ENCODE measurements at places on chromosomes 7 and 10.

DNA sequence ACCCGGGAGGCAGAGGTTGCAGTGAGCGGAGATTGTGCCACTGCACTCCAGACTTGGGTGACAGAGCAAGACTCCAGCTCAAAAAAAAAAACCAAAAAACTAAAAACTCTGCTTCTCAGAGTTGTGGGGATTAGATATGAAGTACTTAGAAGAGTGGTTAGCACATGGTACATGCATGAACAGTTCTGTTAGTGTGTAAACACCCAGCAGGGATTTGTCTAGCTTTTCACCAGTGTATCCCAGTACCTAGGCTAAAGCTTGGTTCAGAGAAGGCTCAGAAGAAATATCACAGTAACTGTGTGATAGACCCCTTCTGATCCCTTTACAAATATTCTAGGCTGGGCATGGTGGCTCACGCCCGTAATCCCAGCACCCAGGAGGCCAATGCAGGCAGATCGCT is 9.5 kb downstream of the PPIA start:
- DNase-seq, result no peak

GRCh38 chr10:98299341-98299740 is 31.3 kb upstream of the LOXL4 start:
- DNase-seq, result no peak

DNA sequence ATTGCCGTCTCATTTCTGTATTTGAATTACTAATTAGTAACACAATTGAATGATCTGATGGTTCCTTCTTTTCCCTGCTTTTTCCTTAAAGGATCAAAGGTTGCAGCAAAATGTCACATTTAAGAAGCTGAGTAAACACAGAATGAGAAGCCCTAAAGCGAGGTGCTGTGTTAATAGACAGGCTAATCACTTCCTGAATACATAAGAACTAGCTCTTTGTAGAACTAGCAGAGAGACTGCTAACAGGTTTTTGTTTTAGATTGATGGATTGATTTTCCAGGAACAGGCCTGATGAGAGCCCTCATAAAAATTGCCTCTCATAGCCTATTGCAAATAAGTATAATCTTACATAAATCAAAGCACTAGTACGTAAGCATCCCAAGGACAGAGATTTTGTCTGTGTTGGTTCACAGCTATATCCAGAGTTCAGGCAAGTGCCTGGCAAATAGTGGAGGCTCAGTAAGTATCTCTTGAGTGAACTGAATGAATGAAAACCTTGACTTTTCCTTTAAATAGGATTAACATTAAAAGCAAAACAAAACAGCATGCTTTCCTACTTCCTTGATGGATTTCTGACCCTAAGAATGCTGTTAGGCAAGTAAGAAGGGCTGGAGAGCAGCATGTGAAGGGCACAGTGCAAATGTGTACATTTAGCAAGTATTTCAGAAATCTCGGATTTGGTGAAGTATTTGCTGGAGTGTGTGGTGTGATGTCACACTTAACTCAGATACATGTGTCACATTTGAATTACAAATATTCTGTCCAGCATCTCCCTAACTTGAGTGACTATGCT is 3.3 kb downstream of the TMEM229A start:
- DNase-seq, result no peak

DNA sequence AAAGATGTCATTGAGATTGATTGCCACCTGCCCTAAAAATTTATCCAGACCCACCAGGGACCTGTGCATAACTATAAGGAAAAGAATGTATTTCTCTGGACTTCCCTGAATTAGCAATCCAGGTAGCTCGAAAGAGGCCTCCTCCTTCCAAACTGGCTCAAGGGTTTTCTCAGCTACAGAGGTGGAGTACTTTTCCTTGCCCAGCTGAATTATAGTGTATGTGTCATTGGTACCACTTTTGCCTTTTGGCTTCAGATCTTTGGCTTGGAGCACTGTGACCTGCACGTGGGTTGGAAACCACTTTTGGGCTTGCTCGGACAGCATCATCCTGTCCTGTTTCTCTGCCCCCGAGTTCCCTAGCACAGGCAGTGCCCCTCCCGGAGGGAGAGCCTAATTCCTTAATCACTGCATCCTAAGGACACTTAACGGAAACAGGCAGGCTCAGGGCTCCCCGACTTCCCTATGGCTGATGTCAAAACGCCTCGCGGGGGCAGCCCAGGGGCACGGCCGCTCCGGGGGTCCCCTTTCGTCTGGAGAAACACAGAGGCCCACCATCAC is 825 bp downstream of the RAB11FIP2 start:
- DNase-seq, result no peak

GRCh38 chr10:77531441-77532001 is 106.1 kb downstream of the KCNMA1 start:
- no peak for DNase-seq

DNA sequence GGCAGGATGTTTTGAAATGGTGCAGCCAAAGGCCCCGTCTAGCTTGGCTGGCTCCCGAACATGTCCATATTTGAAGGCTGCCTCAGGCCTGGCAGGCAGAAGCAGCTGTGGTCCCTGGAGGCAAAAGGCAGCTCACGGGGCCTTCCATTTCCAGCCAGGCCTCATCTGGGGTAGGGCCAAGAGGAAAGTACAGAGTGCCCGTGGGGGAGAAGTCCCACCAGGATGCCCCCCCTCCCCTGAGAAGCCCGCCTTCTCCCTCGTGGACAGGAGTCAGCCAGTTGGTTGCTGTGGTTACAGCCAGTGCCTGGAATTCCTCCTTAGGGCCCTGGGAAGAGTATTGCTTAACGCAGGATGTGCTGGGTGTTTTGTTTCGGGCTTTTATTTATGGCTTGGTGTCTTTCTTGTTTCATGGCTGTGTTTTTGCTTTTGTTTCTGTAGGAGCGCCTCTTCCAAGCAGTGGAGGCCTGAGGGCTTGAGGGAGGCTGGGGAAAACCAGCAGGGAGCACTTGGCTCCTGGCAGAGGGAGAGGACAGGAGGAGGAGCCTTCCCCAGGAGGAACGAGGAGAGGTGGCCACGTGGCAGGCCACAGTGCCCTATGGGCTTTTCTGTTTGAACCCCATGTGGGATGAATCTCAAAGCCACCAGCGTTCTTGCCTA is 45.4 kb downstream of the CHST3 start:
- DNase-seq, result no peak

DNA sequence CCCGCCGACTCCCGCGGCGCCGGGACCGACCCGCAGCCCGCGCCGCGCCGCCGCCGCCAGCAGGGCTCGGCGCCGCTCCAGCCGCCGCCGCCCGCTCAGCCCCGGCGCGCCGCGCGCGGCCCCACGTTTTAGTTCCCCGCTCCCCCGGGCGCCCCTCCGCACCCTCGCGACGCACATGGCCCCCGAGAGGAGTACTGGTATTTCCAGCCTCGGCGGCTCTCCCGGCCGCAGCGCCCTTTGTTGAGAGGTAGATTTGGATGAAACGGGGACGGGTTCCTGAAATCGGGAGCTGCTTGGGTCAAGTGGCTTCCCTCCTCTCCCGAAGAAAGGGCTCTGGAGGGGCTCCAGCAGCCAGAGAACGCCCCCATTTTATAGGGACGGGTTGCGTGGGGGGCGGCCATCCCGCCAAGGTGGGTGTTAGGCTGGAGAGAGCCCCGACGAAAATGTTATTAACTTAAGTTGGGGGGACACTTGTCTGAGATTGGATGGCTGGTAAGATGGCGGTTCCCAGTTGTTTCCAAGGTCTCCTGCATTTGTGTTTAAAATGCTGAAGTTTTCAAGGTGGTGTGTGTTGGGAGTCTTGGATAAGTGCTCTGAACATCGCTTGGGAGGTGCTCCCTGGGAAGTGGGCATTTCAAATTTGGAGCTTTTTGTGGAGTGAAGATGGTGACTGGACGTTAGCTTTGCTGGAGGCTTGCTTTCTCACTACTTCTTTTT is 1.2 kb downstream of the BMI1 start:
- DNase-seq, result no peak

DNA sequence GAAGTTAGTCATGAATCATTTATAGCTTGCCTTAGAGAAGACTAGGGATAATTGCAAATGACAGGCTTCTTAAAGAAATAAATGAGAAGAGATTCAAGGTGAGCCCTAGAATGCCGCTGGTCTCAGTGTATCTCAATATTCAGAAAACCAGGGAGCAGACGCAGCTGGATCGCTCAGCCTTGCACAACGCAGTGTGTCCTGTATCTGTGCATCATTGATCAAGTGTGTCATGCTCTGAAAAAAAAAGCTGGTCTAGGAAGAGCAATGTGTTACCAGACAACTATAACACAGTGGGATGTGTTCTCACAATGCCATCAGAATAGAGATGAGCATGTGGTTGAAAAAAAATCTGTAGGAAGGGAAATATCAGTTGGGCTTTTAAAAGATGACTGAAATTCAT is 230.1 kb downstream of the CALN1 start:
- DNase-seq, result no peak

- no peak for DNase-seq
These were observed 221.6 kb downstream of the STK31 start for GRCh38 chr7:23931633-23932032.

- DNase-seq, result no peak
These were observed 63.7 kb downstream of the PRSS58 start for GRCh38 chr7:142194201-142194600.

DNA sequence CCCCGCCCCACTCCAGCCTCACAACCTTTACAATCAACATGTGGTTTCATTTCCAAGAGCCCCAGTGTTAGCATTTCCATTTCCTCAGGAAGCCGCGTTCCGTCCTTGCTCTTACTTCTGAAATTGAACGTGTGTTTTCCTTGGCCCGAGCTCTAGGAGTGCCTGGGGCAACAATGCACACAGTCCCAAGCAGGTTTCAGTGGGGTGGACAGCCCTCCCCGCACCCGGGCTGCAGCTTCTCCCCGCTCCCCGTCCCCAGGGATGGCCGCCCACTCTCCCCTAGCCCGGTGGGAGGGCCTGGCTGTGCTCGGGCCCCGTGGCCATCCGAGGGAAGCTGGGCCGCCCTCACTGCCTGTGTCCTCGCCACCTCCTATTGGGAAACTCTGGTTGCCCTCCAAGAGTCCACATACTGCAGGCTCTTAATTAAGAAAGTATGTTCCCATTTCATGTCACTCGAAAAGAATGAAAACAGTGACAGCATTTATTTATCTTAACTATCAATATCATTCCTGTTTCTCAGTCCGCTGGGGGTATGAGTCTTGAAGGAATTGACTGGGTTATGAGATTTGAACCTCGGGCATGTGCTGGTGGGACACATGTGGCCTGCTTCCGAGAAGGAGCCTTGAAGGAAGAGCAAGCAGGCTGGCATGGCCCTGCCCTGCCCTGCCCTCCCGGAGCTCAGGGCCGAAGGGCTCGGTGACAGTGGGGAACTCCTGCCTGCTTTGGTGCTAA is 163.8 kb downstream of the GRK5 start:
- DNase-seq, result no peak

- no peak for DNase-seq
These were observed 17.3 kb downstream of the BUD23 start for GRCh38 chr7:73700581-73701134.

- no peak for DNase-seq
These were observed 99.1 kb downstream of the GLI3 start for GRCh38 chr7:42137941-42138340.

DNA sequence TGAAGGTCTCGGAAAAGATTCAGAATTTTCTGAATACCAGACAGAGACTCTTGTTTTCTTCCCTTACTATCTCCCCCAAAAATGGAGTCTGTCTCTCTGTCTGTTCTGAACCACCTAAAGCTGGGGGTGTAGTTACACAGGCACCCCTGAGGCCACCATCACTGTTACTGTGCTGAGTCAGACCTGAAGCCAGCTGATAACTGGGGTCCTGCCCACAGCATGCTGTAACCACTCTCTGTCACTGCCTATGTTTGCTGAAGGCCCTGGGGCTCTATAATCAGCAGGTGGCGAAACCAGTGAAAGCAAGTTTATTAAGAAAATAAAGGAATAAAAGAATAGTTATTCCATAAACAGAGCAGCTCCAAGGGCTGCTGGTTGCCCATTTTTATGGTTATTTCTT is 575.2 kb upstream of the POT1 start:
- DNase-seq, result no peak

DNA sequence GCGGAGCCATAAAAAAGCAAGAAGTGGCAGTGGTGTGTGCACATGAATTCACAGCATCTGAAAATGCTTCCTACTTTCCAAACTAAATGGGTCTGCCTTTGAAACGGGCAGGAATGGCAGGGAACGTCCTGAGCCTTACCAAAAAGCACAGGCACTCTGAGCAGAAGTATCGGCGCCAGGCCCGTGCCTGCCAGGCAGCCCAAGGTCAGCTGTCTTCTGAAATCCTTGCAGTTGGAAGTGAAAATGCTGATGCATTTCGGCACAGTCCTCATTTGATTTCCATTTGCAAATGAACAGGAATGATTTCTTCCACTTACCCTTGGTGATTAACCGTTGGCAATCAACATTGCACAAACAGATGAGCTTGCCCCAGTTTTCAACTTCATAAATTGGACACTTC is 47.6 kb upstream of the MNX1 start:
- no peak for DNase-seq

GRCh38 chr7:123625254-123625653 is 23.6 kb downstream of the ASB15 start:
- DNase-seq, result no peak

DNA sequence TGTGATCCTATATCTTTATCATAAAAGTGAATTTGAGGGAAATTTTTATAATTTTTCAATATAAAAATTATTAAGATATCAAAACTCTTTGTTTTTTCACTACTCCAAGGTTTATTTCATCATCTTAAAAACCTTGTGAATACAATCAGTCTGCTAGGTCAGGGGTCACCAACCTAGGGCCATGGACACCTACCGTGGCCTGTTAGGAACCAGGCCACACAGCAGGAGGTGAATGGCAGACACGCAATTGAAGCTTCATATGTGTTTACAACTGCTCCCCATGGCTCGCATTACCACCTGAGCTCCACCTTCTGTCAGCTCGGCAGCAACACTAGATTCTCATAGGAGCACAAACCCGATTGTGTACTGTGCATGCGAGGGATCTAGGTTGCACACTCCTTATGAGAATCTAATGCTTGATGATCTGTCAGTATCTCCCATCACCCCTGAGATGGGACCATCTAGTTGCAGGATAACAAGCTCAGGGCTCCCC is 271.2 kb upstream of the C7orf33 start:
- DNase-seq, result no peak

GRCh38 chr7:33130184-33130583 is 820 bp downstream of the BBS9 start:
- no peak for DNase-seq

- DNase-seq, result no peak
These were observed 11.0 kb downstream of the PSD start for GRCh38 chr10:102407425-102408130.

Measured in stimulated activated CD4-positive, alpha-beta T cell treated with anti-CD3 and anti-CD28 coated beads, TNF-alpha, amount 100 ng/mL, for 4 hours (primary cell).